ENCODE measurements at places on chromosomes 5 and 9.

DNA sequence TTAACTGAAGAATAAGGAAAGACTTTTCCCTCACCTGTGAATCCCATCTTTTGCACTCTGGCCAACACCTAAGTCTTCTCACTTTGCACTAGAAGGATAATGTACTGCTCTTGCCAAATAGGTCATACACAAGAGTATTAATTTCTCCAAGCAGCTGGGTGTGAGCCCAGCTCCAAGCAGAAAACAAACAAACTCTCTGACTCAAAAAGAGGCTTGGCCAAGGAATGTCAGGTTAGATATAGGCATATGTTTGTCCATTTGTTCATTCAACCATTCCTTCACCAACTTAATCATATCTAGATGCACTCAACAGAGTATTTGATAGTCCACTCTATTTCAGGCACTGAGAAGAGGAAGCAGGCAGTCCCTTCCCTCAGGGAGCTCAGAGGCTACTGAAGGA is 84.4 kb downstream of the HTR4 start:
- no peak for DNase-seq

- DNase-seq, result no peak
Observed at GRCh38 chr5:71972777-71973473, 134.3 kb upstream of the MAP1B start.

DNA sequence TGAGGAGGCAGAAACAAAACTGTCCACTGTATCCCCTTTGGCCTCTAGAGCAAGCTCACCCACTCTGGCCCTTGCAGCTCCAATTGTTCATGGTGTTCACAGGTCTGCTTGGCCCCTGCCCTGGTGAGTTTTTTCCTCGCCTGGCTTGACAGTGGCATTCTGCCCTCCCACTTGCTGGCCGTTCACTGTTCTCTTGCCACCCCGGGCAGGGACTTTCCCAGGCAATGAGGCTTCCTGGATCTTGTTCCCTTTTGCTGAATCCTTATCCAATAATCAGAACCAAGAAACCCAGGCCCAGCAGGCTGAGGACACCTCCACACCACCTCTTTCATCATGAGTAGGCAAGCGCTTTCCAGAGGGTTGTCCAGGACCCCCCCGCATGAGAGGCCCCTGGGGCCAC is 31.2 kb downstream of the ZNF618 start:
- no peak for DNase-seq

DNA sequence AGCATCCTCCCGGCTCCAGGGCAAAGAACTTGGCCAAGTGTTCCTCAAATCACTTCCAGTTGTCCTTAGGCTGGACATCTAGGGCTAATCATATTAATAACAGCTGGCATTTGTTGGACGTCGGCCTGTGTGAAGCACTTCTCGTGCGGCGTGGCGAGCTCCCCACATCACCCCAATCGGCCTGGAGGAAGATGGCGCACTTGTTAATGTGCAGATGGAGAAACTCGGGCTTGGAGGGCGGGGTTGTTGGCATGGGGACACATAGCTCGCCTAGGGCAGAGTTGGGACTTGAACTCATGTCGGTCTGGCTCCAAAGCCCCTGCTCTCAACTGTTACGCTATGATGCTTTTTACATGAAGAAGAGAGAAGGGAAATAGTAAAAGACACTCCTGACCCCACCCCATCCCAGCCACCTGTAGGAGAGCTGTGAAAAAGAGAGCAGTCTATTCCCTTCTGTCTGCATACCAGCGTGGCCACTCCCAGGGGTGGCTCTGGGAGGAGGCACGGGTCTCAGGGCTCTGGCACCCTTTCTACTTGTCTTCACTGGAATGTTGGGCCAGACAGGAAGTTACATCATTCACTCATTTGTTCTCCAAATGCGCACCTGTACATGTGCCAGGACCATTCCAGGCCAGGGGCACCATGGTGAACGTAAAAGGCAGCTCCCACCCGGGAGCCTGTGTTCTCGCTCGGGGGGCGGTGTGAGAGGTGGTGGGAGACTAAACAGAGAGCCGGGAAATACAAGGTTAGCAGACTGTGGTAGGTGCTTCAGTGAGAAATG is 12.8 kb upstream of the NUP214 start:
- DNase-seq, result no peak
